Hematopoietic multipotent progenitor cell treated with erythropoietin and hydrocortisone succinate and interleukin-3 and kit ligand, for 15 days (in vitro differentiated cells): ENCODE measurements at places on chromosomes 7 and 10.

GRCh38 chr7:136012238-136012637 lies 35.1 kb upstream of the MTPN start:
- no peak for DNase-seq

DNA sequence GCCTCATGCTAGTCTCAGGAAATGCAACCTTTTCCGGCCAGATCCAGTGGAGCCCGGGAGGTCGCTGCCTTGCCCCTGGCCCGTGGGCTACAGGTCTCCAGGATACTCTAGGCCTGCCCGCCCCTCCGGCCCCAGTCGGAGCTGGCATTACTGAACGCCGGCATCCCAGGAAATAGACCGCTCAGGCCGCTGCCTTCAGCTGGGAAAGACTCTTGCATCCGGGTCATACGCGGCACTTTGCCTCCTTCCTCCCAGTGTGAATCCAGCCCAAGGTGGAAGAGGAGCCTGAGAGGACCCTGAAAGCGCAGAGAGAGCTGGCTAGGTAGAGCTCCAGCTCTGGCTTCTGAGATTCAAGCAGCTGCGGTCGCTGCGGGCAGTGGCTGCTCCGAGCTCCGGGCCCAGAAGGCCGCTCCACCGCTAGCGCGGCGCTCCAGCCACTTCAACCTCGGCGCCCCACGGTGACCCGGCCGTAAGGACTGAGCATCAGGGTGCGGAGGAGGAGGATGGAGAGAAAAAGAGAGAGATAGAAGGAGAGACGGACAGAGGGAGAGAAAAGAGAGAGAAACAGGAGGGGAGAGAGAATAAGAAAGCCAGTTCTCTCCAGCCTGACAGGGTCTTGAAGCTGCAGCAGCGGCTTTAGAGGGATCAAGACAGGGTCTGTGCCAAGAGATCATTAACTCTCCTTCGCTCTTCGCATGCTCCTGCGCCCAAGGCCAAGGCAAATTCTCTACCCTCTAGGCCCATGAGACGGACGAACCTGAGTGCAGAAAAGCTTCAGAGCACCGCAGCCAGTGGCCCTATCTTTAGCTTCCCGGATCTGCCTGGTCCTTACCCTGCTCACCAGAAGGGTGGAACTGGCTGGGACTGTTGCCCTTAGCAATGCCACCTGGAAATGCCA lies 1.8 kb upstream of the HOXA10 start:
- no peak for DNase-seq

- no peak for DNase-seq
Measured at GRCh38 chr10:31586723-31587638, 268.0 kb downstream of the ZEB1 start.

- no peak for DNase-seq
Measured at GRCh38 chr10:124180947-124181549, 87.7 kb upstream of the CHST15 start.

DNA sequence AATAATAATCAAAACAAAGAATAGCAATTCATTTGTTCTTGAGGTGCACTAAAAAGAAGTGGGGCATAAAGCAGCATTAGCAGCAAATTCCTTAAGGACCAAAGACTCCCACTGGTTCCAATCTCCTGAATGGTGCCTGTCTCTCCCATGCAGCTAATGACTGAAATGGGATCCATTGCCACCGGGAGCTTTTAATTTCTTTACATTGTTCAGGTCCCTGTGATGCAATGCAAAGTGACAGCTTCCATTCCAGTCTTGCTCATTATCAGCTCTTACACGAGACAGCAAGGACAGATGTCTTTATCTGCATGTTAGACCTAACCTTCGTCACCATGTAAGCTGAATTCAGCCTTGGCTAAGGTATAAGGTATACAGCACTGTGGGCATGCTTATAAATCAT lies 148.1 kb downstream of the POU6F2 start:
- no peak for DNase-seq

GRCh38 chr10:11593612-11594011 lies 17.8 kb downstream of the USP6NL start:
- DNase-seq: peak; percentile 47

DNA sequence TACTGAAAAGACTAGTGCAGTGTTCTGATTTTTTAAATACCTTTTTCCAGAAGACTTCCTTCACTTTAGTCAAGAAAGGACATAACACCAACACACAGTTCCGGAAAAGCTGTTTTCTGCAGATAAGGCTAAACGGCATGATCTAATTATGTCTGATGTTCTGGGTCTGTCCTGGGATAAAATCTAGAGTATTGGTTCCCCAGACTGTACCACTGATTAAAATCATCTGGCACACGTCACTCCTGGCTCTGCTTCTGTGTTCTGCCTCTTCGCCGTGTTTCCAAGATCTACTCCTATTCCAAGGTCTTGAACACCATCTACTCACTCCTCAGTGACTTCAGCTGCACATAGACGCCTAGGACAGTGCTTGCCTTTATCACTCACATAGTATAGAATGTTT lies 100.8 kb upstream of the SFMBT2 start:
- no peak for DNase-seq

DNA sequence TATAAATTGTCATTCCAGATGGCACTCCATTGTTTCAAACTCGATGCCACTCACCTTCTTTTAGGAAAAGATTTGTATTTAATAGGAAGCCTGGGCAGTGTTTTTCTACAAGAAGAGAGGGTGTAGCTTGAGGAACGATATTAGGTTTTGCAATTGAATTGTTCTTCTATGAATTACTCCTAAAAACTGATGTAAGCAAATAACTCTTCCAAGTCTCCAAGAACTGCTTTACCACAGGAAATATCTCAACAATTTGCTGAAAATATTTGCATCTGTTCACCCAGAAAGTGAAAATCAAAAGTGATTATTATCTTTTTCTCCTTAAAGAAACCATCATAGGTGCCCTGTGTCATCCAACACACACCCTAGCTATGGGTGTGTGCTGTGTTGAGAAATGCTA lies 261.3 kb upstream of the MEOX2 start:
- no peak for DNase-seq

DNA sequence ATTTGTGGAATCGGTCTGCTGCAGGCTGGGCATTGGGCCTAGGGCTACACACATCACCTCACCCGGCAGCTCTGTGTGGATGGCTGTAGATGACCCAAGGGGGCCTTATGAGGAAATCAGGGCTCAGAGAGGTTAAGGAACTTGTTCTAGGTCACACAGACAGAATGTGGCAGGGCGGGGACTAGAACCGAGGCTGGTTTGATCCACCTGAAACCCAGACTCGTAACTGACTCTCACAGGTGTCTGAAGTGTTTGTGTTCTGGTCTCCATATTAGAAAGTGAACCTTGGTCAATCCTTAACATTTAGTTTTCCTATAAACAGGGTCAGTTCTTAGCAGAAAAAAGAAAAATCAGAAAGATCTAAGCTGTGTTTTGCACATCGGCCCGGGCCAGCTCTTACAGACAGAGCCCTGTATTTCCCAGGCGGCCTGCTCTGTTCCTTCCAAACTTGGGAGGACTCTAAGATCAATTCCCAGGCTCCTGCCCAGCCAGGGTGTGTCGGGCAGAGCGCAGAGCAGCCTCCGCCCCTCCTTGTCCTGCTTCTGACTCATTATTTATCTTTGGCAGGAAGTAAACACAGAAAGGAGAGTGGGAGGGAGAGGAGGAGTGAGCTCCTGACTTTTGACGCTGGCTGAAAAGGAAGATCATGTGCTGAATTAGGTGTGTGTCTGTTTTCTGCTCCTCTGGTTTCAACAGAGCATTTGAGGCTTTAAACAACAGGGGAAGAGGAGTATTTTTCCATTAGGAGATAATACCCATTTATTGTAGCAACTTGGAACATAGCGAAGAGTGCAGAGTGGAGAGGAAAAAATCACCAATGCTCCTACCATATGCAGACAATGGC lies 74.1 kb downstream of the TACC2 start:
- DNase-seq: no peak

GRCh38 chr7:23863209-23863787 lies 153.3 kb downstream of the STK31 start:
- no peak for DNase-seq

DNA sequence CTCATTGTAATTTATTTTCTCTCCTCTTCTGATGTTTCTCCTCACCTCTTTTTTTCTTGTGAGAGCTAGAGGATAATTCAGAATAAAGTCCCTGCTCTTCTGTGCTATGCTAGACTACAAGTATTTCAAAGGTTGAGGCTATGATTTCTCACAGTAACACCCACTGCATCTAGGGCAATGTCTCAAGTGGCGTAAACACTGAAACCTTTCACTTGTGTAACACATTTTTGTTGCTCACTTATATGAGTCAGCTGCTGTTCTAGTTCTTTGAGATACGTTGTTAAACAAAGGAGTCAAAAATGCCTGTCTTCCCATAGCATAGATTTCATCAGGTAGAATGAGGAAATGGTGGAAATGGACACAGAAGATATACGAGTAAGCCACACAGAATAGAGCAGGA lies 305.1 kb upstream of the PITRM1 start:
- DNase-seq: no peak

- DNase-seq: no peak
Measured at GRCh38 chr10:72610466-72610865, 15.4 kb downstream of the MICU1 start.

DNA sequence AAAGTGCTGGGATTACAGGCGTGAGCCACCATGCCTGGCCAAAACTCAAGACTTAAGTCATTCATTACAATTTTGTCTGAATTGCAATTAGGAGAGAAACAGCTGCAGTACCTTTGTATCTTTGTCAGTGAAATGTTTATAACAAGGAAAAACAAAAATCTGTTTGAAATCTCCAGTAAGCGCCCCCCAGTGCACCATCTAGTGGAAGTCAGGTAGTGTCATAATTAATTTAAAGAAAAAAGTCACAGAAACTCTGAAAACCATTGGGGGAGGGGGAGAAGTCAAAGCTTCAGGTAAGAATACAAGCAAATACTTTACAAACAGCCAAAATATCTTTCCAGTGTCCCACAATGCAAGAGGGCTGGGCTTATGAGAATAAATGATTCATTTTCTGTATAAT lies 2.8 kb downstream of the MPP7 start:
- no peak for DNase-seq

GRCh38 chr7:33039903-33040292 lies 22.7 kb downstream of the NT5C3A start:
- no peak for DNase-seq

GRCh38 chr10:60353519-60354258 lies 36.0 kb downstream of the ANK3 start:
- DNase-seq: no peak

GRCh38 chr7:80134536-80135308 lies at the start of gene GNAI1:
Gene GNAI1, plus strand, starts transcription at chr7:80134831. Its CDS starts 330 bp downstream, at chr7:80135161.
- DNase-seq: no peak

- DNase-seq: peak; percentile 68
Measured at GRCh38 chr7:43888993-43889945, 17.1 kb downstream of the URGCP start.

- no peak for DNase-seq
Measured at GRCh38 chr10:49222170-49222569, 34.0 kb upstream of the TMEM273 start.

DNA sequence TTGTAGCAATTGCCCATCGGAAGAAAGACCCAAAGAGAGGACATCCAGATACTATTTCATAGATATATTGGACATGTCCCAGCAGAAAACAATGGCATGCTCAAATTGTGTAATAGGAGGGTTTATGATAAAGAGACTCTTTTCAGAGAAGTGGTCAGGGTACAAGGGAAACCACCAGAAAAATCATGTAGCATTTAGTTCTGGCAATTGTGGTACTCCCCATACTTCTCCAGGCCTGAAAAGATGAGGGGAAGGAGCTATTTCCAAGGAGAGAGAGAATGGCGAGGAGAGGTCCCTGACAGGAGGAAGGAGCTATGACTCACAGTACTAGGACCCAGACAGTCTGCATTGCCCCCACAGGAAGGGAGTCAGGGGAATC lies 68.4 kb upstream of the ADO start:
- no peak for DNase-seq

GRCh38 chr10:77360835-77361234 lies 276.8 kb downstream of the KCNMA1 start:
- no peak for DNase-seq

DNA sequence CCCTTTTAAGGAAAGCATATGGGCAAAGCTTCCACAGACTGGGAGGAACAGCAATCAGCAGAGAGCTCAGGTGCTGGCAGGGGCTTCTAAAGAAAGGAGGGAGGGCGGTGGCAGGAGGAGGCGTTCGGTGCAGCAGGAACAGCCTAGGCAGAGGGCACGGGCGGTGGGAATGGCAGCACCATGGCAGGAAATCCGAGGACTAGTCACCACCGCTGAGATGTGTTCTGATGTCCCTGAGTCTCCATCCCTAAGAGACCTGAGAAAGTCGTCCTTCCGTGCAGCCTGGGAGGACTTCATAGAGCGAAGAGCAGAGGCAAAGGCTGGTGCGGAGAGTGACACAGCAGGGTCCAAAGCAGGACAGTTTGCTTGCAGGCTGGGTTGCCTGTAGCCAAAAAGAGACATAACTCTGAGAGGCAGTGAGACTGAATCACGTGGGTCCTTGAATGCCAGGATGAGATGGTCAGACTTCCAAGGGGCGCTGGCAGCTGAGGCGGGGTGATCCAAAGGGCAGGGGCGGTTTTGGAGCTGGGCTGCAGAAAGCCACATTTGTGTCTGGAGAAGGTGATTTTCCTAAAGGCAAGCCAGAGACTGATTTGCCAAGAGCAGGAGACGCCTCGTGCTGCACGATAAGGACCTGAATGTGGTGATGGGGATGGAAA lies 35.8 kb upstream of the GRID1 start:
- DNase-seq: no peak

DNA sequence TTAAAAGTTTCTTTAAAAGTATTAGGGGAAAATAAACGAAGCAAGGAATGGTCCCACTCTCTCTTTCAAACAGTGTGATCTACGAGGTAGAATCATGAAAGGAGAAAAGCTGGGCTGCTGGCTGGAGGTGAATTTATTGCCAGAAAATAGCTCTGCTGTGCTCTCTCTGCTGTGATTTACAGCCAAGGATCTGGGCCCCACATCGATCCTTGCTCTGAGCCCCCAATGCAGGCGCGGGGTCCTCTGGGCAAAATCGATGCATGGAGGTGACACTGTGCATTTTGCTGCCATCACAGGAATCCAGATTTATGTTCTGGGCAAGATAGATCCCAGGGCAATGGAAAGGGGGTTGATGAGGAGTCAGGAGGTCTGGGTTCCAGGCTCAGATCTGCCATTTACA lies 91.0 kb upstream of the GPR26 start:
- no peak for DNase-seq

- no peak for DNase-seq
Measured at GRCh38 chr7:102926783-102927140, 14.0 kb downstream of the LRRC17 start.

- DNase-seq: no peak
Measured at GRCh38 chr10:35025916-35026315, 64.2 kb downstream of the CUL2 start.

- DNase-seq: no peak
Measured at GRCh38 chr10:91036807-91037411, 116.0 kb upstream of the ANKRD1 start.

DNA sequence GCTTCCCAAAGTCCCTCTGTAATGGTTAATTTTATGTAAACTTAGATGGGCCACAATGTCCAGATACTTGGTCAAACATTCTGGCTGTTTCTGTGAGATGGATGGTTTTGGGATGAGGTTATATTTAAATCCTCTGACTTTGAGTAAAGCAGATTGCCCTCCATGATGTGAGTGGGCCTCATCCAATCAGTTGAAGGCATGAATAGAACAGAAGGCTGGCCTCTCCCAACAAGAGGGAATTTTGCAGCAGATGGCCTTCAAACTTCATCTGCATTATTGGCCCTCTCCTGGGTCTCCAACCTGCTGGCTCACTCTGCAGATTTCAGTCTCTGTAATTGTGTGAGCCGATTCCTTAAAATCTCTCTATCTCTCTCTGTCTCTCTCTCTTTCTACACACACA lies 362.3 kb downstream of the GRID1 start:
- DNase-seq: no peak

- no peak for DNase-seq
Measured at GRCh38 chr10:76012716-76013327, 581.4 kb downstream of the LRMDA start.

GRCh38 chr7:131026297-131027000 lies 292.4 kb upstream of the KLF14 start:
- no peak for DNase-seq
